ENCODE measurements at places on chromosomes 12 and 14. TPM values are rescaled to one million over a fixed set of nuclear protein-coding genes. Genes with fewer than 3 reads are reported as not detected.

GRCh38 chr12:460261-461230 is 807 bp downstream of the B4GALNT3 start:
- no peak for DNase-seq

The CACNA1C gene
- total RNA-seq = 10.7 TPM

The LRCOL1 gene
- 1.2 TPM for total RNA-seq

The TAS2R31 gene
- total RNA-seq = 0.31 TPM

The CEBPE gene
- total RNA-seq = not detected

DNA sequence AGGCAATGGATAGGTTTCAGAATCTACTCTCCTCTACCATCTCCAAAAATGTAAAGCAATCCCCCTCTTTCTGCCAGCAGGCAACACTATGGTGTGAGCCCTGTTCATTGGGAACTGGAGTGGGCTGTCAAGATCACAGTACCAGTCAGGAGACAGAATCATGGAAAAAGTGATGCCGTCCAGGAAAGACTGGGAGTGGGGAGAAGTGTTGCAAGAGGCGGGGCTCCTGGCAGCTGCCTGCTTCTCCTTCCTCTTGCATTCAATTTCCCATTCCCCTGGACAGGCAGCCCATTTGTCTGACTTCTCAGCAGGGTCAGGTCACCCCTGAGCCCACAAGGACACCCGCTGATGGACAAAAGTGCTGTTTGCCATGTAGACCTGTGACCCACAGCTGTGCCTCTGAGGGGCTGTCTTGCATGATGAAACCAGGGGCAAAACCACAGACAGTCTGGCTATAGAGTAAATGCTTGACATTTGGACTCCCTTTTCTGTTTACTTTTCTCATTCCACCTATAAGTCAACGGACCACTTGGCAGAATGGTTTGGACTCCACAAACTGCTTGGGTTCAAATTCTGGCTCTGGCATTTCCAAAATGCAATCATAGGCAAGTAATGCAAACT is 30.1 kb upstream of the RPH3A start:
- no peak for DNase-seq

The KRT71 gene
- total RNA-seq = not detected

- DNase-seq = peak; percentile 41
These were observed 1.2 kb downstream of the DUSP16 start for GRCh38 chr12:12561371-12562015.

- DNase-seq = peak; percentile 54
These were observed 5.1 kb upstream of the ENDOU start for GRCh38 chr12:47730341-47730744.

DNA sequence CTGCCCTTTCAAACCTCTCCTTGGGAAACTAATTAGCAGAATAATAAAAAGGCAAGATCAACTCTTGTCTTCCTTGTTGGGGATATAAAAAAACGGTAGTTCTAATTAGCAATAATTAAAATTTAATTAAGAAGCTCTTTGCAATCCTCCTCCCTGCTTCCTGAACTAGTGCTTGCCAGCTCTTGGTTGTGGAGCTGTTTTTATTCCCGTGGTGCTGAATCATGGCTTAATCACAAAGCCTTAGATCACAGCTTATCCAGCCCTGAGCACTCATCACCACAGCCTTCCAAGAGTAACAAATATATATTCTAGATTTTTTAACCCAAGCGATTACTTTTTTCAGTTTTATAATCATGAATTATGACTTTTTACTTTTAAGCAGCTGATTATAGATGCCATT is 63.2 kb upstream of the INSM2 start:
- DNase-seq = no peak

GRCh38 chr14:102182190-102182589 is 42.5 kb downstream of the WDR20 start:
- peak; percentile 65 for DNase-seq

DNA sequence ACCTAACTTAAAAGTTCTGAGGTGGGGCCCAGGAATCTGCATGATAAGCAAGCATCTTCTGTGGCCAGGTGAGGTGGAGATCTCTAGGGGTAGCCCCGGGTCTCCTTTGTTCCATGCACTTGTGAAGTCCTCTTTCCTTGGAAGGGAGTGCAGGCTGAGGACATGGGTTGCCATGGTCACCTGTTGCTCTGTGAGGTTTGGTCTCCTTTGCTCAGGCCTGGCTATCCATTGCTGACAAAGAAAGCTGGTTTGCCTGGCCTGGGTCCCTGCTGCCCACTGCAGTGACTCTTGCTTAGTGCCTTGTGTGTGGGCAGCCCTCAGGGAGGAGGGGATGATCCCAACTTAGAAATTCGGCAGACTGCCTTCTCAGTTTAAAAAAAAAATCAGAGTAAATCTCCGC is 11.1 kb downstream of the NRXN3 start:
- DNase-seq = no peak

DNA sequence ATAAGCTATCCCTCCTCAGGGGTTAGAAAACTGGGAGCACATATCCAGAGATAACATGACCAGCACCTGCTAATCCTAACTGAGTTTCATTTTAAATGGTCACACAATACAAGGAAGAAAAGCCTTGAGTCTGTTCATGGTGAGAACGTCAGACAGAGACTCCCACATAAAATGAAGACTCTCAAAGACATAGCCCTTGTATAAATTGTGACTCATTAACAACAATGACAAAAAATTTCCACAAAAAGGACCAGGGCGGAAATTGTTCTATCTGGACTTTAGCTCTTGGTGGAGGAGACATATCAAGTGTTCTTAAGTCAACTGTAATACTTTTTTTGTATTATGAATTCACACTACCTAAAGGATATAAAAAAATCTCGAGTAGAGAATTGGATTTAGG is 313.7 kb upstream of the DCN start:
- DNase-seq = no peak

DNA sequence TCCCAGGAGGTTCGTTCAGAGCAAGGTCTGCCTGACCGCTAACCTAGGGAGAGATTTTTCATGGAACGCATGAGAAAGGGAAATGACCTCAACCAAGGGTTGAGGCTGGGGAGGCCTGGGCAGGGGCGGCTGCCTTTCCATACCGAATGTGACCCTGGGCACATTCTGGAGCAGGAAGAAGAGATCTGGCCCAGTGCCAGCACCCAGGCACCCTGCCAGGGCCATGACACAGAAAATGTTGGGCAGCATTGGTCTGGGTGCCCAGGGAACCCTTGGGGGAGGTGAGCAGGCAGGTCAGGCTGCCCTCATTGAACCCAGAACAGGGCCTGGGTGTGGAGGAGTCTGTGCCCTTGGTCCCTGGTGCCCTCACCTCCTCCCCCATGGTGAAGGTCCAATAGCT is 106.8 kb downstream of the CALM1 start:
- DNase-seq = no peak

GRCh38 chr14:53458368-53458814 is 305.3 kb upstream of the DDHD1 start:
- peak; percentile 61 for DNase-seq

GRCh38 chr14:80356413-80356812 is 145.1 kb upstream of the DIO2 start:
- no peak for DNase-seq

DNA sequence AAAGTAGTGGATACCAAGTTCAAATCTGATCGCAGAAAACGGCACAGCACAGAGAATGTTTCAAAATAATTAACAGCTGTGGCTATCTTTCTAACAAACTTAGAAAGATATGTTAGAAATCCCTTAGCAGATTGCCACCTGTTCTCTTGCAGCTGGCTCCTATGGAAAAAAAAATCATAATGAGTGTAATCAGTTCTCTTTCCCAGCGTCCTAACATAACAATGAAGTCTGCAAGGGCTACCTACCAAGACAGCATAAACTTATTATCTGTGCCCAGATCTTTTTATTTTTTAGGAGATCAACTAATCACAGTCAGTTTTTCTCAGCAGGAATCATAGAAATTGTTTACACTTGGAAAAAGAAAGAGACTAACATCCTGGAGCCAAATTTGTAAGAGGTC is 358.6 kb upstream of the FOXG1 start:
- no peak for DNase-seq

DNA sequence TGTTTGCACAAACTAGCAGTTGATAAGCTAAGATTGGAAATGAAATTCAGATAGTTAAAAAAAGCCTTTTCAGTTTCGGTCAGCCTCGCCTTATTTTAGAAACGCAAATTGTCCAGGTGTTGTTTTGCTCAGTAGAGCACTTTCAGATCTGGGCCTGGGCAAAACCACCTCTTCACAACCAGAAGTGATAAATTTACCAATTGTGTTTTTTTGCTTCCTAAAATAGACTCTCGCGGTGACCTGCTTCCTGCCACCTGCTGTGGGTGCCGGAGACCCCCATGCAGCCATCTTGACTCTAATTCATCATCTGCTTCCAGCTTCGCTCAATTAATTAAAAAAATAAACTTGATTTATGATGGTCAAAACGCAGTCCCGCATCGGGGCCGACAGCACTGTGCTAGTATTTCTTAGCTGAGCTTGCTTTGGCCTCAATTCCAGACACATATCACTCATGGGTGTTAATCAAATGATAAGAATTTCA is 335.6 kb downstream of the TMEM121 start:
- DNase-seq = no peak

GRCh38 chr14:92560106-92560865 is 46.7 kb downstream of the RIN3 start:
- no peak for DNase-seq

The CLEC9A gene
- not detected for total RNA-seq

DNA sequence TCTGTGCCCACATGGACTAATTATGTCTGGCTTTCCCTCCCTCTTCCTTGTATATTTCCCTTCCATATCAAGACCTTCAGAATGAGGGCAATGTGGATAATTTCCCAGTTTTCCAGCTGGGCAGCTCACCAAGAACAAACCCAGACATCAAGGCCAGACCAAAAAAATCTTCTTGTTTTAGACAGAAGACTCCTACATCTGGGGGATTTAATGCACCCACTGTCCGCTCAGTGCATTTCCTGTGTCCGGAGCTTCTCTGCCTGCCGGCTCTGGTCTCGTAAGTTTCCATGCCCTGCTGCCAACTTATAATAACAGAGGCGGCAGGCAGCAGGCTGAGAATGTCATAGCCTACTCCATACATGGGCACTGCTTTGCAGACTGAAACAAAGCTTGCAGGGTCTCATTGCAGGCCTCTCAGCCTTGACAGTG is 207.2 kb upstream of the BCL2L14 start:
- no peak for DNase-seq

DNA sequence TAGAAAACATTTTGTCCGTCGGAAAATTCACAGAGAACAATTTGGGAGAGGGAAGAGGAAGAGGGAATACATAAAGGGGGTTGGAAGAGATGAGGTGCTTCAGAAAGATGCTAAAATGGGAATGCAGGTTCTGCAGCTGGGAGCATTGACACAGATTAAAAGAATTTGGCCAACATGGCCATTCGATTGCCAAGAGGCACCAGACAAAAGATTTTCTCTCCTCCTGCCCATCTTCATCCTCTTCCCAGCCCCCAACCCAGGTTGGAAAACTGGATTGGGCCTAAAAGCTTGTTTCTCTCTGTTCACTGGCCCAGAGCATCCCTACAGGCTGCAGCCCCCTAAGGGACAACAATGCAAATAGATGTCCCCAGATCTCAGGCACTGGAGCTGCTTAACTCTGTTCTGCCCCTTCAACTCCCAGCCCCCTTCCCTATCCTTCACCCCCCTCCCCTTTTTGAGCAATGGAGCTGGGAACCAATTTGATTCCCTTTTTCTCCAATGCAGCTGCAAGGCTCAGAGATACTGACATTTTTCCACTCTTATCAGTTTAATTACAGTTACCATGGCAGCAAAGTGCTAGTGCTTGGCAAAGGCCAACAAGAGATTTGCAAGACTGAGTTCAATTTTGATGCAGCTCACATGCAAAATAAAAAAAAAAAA is 1.9 kb downstream of the LMO3 start:
- no peak for DNase-seq

DNA sequence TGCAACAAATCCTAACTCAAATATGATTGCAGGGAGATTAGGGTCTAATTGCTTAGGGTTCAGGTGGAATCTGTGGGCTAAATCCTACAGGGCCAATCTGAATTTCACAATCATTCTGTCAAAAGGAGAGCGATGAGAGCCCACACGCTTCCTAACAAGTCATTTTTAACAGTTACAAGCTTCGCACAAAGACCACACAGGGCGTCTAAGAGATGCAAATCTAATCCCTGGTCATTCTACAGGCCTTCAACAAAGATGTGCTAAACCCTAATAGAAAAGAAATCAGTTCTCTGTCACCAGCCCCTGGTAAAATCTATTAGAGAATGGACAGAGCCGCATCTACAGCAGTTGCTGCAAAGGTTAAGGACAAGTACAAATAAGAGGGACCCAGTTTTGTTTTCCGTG is 15.3 kb downstream of the NKX2-1 start:
- DNase-seq = no peak

DNA sequence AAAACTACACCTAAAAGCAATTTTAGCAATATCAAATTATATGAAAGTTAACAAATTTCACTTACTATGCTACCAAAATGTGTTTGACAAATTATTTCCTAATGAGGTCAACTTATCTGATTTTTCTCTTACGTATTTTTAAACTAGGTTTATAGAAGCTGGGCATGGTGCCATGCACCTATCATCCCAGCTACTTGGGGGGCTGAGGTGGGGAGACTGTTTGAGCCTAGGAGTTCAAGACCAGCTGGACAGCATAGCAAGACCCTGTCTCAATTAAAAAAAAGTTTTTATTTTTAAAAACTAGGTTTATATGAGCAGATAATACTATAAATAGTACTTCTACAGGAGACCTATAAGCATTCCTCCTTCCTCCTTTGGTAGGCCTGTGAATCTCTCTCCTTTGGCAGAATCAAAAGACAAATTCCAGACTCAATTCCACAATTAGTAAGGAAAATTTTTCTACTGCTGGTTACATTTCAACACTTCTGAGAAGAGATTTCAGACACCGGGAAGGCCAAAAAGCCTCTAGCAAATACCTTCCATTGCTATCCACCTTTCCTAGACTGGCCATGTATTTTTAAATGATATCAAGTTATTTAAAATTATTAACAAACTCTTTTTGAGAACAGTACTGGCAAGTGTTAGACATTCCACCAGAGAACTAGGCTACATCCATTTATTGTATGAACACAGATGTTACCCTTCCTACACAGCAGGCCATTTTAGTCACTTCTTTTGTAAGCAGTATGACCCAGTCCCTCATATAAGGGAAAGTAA is 34.4 kb downstream of the CDK17 start:
- no peak for DNase-seq

- DNase-seq = no peak
These were observed 169.6 kb upstream of the FRMD6 start for GRCh38 chr14:51482102-51482501.
